Activated CD4-positive, alpha-beta memory T cell treated with anti-CD3 and anti-CD28 coated beads for 36 hours (primary cell): ENCODE measurements at places on chromosomes 3 and 15. TPM values are rescaled to one million over a fixed set of nuclear protein-coding genes. Genes with fewer than 3 reads are reported as not detected.

DNA sequence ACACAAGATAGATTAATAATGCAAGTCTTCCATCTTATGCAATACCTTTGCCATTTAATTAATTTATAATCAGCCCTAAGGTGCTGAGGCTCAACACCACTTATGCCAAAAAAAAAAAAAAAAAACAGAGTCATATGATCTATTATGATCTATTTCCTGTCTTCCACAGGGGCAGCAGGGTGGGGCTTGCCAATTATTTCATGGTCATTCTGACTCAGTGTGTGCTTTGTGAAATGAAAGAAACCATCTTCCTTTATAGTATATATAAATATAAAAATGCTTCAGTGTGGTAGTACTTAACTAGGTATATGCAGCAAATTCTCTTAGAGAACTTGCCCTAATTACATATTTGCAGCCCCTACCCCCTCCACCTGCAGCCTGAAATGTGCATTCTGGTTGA, 7.2 kb upstream of the RARB start:
- DNase-seq, result no peak

The SMCO1 gene
- total RNA-seq, result not detected

The ERICH6 gene
- not detected for total RNA-seq

GRCh38 chr15:57485869-57486268, 105.8 kb upstream of the MYZAP start:
- DNase-seq, result no peak

The SNTN gene
- not detected for total RNA-seq

DNA sequence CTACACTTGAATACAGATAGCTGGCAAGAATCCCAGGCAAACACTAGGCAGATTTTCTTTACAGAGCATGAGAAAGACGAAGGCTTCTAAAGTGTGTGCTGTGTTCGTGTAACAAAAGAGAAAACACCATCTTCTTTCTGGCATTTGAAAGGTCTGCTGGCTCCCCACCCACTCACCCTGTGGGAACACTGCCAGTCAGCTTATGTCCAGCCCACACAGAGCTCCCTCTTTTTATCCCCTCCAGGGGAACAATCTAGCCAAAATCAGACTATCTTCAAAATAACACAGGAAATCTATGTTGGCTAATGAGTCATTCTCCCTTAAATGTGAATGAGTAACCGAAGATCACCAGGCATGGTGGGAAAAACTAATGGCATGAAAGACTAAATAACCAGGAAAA, 45.6 kb upstream of the PAQR5 start:
- DNase-seq, result no peak

- peak; percentile 47 for DNase-seq
These were observed at the start of the genes OSBPL10 and ZNF860 for GRCh38 chr3:31981206-31982181. TSS of gene OSBPL10 (minus strand) at chr3:31981262. CDS start at chr3:31981179, 83 bp downstream. TSS of gene ZNF860 (plus strand) at chr3:31981750. CDS start at chr3:31989080, 7,330 bp downstream.

GRCh38 chr3:191066669-191067068, 132.4 kb upstream of the OSTN start:
- no peak for DNase-seq

GRCh38 chr3:172106989-172107388, 67.6 kb downstream of the FNDC3B start:
- peak; percentile 74 for DNase-seq

The CSPG5 gene
- 0.29 TPM for total RNA-seq

DNA sequence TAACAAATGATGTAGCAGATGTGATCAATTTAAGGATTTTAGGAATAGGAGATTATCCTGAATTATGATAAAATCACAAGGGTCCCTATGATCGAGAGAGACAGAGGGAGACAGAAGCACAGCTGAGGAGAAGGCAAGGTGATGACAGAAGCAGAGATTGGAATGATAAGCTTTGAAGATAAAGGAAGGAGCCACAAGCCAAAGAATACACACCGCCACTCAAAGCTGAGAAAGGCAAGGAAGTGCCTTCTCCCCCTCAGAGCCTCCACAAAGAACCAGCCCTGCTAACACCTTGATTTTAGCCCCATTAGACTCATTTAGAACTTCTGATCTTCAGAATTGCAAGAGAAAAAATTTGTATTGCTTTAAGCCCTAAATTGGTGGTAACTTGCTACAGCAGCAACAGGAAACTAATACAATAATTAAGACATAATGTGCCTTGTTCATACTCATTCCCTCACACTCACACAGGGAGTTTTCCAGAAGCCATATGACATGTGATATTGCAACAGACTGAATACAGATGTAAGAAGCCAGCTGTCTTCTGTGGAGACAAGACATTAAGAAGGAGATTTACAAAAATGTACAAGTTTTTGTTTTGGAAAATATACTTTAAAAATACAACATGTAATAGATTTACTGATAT, 38.2 kb downstream of the TRANK1 start:
- DNase-seq, result peak; percentile 19

The HAPLN3 gene
- 44.7 TPM for total RNA-seq

DNA sequence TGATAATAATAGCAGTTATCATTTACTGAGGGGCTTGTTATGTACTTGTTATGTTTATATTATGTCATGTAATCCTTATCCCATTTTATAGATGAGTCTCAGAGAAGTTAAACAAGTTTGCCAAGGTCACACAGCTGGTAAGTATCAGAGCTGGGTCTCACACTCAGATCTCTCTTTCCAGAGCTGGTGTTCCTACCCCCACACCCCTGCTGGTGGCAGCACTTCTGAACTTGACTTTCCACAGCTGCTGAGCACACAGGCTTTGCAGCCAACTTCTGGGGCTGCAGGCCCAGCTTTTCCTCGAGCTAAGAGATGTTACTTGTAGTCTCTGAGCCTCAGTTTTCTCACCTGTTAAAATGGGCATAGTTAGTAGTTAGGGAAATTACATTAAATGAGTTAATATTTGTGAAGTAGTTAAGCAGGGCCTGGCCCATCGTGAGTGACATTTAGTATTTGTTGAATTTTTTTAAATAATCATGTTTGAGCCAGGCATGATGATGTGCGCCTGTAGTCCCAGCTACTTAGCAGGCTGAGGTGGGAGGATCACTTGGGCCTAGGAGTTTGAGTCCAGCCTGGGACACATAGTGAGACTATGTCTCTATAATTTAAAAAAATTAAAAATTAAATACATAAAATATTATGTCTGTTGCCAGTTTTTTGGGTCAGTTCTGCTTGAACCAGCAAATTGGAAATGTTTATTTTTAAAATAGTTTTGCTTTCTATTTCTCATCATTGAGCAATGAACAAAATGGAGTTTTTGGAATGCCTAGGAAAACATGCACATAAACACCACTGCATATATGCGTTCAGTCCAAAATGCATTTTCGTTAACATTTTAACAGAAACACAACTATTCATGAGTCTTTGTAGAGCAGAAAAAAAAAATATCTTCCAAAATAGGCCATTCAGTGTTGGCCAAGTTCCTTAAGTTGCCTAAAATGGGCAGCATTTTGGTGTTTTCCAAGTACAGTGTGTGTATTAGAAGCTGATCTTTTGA, 87.3 kb downstream of the SMAD6 start:
- no peak for DNase-seq

The ZBBX gene
- not detected for total RNA-seq

- no peak for DNase-seq
These were observed 208.3 kb downstream of the THSD4 start for GRCh38 chr15:71323584-71323983.

GRCh38 chr3:36751326-36751725, 13.0 kb downstream of the DCLK3 start:
- DNase-seq, result no peak

GRCh38 chr3:66480666-66481065, 20.2 kb downstream of the LRIG1 start:
- peak; percentile 51 for DNase-seq

The CD80 gene
- total RNA-seq, result 3.4 TPM

The SYNPR gene
- total RNA-seq, result not detected

The MYO1E gene
- total RNA-seq, result 5.8 TPM

DNA sequence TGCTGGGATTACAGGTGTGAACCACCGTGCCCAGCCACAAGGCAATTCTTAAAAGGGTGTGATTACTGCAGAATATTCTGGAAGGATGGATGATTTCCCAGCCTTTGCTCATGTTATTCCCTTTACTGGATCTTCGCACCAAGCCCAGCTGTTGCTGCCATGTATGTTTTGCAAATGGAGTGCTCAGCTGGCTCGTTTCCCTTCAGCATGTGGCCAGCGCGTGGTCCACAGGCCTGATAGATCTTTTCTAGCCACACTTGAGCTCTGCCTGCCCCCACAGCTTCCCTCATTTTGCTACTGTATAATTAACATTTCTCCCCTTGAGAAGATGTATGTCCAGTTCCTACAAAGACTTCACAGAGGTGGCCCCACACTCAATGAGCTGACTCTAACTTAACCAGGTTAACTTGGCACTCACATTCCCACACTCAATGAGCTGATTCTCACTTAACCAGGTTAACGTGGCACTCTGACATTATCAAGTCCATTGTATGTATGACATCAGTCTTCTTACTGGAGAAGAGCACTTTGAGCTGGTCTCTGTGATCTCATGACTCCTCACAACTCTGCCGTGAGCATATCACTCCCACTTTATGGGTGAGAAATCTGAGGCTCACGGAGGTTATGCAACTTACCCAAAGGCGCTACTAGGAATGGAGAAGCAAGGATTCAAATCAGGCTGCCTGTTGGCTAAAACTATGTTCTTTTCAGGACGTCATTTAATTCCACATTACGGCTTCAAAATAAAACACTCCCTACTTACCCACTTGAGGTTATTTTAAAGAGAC, 49.2 kb downstream of the TM4SF4 start:
- DNase-seq, result no peak

DNA sequence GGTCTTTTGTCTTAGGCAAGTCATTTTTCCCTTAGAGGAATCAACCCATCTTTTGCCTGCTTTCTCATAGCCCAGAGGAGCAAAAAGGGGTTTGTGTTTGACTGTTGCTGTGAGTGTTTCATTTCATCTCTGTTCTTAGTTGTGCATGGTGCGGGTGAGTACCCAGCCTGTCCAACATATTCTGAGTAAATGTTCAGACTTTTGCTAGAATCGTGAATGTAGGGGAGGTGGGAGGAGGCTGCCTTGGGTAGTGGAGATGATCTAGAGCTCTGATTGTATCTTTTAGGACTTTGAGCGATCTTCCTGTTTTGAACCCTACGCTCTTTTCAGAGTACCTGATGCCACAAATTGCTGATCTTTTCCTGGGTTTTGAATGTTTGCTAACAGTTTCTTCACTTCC, 123.1 kb downstream of the ZNF609 start:
- peak; percentile 56 for DNase-seq

DNA sequence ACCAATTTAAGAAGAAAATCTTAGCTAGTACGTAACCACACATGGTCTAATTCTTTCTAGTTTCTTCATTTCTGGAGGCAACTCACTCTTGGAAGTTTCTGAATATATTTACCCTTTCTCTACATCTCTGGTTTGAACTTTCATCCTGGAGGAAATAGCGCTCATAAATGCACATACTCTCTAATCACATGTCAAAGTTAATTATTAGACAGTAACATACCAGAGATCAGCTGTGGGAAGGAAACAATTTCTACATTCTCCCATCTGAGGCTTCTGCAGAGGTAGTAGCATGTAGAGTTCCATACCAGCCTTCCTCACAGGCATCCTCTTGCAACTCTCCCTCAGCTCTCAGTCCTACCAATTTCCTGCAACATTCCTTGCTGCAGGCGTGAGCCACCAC, 132.5 kb downstream of the RBPMS2 start:
- DNase-seq, result no peak

The ZNF80 gene
- total RNA-seq, result 0.33 TPM

GRCh38 chr15:72155003-72155621, 36.9 kb downstream of the SENP8 start:
- DNase-seq, result no peak

GRCh38 chr3:79810092-79810491, 42.3 kb upstream of the ROBO1 start:
- DNase-seq, result no peak

- DNase-seq, result peak; percentile 15
These were observed 160.0 kb upstream of the CGNL1 start for GRCh38 chr15:57216288-57216687.

DNA sequence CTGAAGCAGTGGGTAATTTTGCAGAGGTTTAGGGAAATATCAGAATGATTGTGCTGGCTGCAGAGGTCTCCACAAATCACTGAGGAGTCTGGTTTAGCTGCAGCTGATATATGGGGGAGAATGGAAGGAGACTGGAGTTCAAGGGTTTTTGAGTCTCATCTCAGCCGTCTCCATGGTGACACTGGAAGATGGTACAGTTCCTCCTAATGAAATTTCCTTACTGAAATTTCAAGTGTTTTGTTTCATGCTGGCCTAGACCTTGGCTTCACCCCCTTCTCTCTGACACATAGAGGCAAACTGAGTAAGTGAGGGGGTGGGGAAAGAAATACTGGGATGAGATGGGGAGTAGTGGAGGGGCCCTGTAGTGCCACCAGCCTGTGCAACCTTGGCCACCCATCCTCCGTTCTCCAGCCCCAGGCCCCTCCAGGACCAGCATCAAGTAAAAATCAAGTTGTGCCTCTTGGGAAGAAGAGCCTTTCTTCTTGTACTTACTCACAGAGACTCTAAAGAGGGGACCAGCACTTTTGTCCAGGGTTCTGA, 17.8 kb upstream of the MORF4L1 start:
- no peak for DNase-seq

The TRA2B gene
- total RNA-seq, result 187 TPM

GRCh38 chr15:79736435-79737000, 160.3 kb downstream of the MTHFS start:
- no peak for DNase-seq

The GPR171 gene
- 74.0 TPM for total RNA-seq

DNA sequence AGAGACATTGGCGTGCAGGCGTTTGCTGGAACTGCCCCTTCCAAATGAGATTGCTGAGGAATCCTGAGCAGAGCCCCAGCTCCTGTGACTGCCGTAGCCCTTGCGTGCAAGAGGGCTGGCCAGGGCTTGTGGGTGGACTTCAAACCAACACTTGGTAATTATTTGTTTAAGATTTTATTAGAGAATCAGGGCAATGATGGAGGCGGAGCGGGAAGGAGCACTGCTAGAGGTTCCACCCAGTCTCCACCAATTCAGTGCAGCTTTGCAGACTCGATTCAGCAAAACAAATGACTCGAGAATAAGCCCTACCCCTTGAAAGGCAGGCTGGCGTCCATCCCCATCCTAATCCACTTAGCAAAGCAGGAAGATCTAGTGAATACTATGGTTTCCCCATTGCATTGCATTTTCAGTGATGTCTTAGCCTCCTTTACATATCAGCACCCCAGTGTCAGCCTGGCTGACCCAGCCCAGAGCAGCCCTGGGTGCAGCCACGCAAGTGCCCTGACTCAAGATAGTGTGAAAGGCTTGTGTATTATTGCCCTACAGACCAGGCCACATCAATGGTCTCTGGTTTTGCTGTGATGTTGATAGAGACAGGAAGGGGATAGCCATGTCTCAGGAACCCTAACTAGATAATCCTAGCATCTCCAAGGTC, 26.0 kb downstream of the GLDN start:
- no peak for DNase-seq

The IL5RA gene
- 0.74 TPM for total RNA-seq
